ENCODE measurements at places on chromosomes 12 and 14.

GRCh38 chr12:68745376-68745903 lies 536 bp upstream of the SLC35E3 start:
- no peak for DNase-seq

DNA sequence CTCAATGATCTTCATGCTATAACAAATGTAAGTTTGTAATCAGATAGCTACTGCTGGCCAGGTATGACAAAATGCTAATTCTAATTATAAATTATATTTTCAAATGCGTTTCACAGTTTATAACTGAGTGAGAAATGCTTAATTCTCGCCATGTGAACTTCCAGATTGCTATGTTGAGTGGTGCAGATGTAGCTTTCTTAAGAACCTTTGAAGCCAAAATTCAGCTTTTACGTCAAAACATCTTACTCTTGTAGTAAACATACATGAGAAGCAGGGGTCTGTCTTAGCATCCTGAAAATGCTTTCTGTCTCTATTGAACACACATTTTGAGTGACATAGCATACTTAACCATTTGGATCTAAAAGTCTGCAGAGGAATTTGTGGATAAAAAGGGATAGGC lies 176.5 kb upstream of the PRICKLE1 start:
- no peak for DNase-seq

- DNase-seq = peak; percentile 37
These were observed 363.8 kb downstream of the FUT8 start for GRCh38 chr14:65776193-65776852.

DNA sequence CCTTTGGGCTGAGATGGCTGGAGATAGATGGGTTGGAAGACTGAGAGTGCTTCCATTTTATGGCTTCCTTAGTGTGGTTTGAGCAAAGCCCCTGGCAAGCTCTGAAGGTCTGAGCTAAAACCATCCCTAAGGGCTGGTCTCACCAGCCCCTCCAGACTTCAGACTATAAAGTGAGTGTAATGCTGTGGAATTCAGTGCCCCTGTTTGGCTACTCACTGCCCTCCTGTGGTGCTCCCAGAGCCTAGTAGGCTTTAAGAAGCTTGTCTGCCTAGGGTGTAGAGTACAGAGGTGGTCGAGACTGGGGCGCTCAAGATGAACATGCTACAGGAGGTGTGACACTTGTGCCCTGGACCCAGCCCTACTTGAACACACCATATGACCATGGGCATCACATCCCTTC lies 246.7 kb upstream of the FKBP4 start:
- DNase-seq = no peak

DNA sequence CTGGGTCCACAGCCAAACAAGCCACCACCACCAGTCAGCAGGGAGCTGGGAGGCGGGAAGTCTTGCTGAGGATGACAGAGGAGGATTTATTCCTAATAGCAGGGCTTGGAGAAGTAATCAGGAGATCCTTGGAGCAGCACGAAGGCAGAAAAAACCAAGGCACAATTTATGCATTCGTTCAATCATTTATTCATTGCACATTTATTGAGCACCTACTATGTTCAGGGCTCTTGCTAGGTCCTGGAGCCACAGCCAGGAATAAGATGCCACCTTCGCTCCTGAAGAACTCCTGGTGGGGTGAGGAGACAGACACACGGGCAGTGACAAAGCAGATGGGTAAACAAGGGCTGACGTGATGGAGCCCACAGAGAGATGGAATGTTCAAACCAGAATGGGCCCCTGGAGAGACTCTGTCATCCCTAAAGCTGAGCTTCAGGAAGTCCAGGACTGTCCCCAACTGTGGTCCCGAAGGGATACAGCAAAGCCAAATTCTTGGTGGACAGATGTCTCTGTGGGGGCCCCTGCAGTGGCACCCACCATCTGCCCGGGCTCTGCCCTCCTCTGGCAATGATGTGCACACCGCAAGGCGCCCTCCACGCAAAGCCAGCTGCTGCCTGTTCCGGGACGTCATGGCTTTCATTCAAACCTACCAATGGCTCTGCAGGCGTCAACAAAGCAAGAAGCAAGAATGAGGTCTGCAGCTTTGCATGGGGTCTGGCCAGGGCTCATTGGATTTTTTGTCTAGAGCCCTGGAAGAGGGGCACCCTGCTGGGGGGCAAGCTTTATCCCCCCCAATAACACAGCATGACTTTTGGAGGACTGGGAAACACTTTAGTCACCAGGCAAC lies 3.0 kb upstream of the TESC start:
- DNase-seq = no peak

DNA sequence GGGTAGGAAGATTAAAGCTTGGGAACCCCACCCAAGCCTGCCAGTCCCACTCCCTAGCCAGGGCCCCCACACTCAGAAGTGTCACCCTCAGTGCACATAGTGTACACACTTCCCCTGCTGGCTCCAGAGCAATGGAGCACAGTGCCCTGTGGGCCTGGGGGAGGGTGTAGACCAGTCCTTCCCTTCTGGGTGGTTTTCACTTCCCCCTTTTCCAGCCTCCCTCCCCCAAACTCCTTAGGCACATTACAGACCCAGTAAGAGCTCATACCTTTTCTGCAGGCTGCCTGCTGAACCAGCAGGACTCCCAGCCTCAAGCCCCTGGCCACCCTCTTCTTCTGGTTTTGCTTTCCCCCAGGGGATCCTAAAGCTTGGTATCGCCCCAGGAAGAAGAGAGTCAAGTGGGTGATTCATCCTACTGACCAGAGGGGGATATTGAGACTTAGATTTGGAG lies at the start of gene ZNF385A:
Gene ZNF385A, minus strand, starts transcription at position 143 of the 451 bp plus-strand sequence. CDS start 219 bp downstream, outside the sequence.
- DNase-seq = no peak

DNA sequence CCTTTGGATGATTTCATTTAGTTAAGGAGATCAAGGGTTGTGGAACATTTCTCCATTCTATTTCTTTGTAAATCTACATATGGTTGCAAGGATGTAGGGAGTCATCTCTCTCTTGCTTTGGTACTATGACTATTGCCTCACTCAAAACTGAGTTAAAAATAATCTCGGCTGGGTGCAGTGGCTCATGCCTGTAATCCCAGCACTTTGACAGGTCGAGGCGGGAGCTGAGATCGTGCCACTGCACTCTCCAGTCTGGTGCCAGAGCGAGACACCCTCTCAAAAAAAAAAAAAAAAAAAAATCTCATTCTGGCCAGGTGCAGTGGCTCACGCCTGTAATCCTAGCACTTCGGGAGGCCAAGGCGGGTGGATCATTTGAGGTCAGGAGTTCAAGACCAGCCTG lies 24.8 kb upstream of the PPM1H start:
- no peak for DNase-seq

DNA sequence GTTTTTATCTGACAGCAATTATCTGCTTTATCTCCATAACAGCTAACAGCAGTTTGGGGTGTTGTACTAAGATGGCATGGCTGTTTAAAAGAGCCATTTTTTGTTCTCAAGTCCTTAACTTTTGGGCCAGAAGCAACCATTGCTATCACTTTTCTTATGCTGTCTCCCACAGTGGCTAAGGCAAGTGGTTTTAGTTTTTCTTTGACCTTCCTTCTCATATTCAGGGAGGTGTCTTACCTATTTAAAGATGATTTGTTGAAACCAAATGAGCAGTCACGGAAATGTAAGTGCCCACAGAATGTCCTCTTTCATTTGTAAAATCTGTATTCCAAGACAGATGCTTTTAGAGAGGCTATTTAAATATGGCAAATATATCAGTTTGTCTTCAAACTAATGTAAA lies 96.8 kb upstream of the USP15 start:
- no peak for DNase-seq

Data from small intestine (tissue), 16 donors.